ENCODE measurements at places on chromosomes 2 and 18.

GRCh38 chr2:183543731-183544130 lies 419.5 kb downstream of the NUP35 start:
- DNase-seq, result no peak

GRCh38 chr2:147630585-147630984 lies 214.2 kb upstream of the ACVR2A start:
- DNase-seq, result no peak

- no peak for DNase-seq
These were observed 141.3 kb downstream of the GBX2 start for GRCh38 chr2:236026841-236027240.

DNA sequence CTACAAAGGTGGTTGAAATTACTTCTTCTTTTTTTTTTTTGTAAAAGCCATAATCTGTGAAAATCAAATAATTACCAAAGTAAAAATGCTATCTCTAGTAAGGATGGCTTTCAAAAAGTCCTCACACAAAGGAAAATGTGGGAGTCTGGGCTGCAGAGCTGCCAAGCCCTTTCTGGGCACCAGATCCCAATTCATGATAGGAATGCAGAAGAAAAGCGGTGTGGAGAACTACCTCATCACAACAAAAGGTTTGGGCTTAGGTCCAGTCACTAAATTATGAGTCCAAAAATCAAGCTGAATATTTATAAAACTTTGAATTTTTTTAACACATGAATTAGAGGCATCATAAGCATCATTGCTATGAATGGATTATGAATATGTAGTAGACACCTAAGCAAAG lies 30.8 kb upstream of the EPHA4 start:
- no peak for DNase-seq

DNA sequence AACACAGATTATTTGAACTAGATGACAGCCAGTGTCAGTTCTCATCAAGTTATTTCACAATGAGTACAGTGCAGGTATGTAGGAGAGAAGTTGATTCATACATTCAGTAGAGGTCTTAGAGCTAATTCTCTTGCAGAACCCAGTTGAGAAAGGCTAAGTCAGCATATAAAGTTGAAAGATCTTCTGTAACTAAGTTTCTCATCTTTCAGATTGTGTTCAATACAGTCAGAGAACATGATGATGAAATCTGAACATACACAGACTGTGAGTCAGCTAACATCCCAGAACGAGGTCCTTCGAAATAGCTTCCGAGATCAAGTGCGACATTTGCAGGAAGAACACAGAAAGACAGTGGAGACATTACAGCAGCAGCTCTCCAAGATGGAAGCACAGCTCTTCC lies 41.9 kb upstream of the LIMS1 start:
- no peak for DNase-seq

DNA sequence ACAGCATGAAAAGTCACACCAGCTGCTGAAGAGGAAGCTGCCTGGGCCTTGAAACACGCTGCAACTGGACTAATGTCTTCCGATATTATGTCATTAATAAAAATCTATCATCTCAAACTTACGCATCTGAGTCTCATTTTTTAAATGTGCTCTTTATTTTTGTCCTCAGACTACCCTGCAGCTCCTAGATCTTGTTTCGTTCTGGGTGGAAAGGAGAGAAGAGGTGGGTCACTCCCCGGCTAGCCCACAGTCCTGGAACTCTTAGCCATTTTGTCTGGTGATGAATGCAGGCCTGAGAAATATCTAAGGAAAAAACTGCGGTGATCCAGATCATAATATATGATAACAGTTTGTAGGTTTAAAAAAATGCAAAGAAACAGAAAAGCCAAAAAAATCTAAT lies 73.3 kb downstream of the TXNL1 start:
- DNase-seq, result no peak

- no peak for DNase-seq
These were observed 136.9 kb downstream of the HDAC4 start for GRCh38 chr2:239263669-239264491.

- no peak for DNase-seq
These were observed 208.1 kb downstream of the NEDD4L start for GRCh38 chr18:58252166-58252565.

GRCh38 chr2:207300817-207301216 lies 135.1 kb upstream of the KLF7 start:
- no peak for DNase-seq

DNA sequence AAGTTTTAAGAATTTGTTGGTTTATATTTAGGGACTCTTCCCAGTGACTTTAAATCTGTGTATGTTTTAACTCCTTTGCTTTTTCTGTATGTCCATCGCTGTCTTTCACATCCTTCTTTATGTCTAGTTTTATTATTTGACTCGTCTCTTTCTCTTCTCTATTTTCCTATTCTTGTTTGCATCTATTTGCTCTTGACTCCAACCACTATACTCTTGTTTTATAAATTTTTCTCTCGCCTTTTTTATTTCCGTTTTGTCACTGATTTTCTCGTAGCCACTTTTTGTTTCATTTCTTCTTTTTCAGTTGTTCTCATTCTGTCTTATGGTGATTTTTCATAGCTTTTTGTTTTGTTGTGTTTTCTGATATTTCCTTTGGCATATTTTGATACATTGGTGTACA lies 170.5 kb upstream of the NETO1 start:
- DNase-seq, result no peak

DNA sequence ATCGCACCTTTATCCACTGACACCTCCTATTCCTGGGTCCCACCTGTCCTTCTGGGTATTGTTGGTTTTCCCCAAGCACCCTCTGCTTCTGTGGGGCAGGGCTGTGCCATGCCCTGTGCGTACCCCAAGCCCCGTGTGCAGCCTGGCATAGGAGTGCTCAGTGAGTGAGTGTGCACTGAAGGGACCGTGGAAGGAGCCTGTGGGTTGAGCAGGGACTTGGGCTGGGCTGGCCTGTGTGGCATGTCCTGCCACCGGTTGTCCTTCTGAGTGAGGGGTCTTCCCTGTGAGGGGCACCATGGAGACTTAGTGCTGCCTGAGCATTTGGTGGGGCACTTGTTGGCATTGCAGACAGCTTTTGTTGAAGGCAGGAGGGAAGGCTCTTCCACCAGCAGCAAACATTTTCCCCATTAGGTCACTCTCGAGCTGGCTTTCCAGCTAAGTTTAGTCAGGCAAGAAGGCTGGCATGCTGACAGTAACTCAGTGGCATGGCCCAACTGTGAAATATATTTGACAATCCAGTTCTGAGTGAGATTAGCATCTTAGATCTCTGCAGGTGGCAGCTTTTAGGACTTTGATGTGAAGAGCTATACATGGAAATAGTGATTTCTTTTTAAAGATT lies 64.7 kb downstream of the LPIN1 start:
- DNase-seq, result no peak

GRCh38 chr2:214934006-214934405 lies 124.5 kb upstream of the BARD1 start:
- DNase-seq, result no peak

GRCh38 chr18:69447886-69448285 lies 47.2 kb downstream of the DOK6 start:
- no peak for DNase-seq

GRCh38 chr2:127158614-127159290 lies 51.8 kb upstream of the BIN1 start:
- no peak for DNase-seq

DNA sequence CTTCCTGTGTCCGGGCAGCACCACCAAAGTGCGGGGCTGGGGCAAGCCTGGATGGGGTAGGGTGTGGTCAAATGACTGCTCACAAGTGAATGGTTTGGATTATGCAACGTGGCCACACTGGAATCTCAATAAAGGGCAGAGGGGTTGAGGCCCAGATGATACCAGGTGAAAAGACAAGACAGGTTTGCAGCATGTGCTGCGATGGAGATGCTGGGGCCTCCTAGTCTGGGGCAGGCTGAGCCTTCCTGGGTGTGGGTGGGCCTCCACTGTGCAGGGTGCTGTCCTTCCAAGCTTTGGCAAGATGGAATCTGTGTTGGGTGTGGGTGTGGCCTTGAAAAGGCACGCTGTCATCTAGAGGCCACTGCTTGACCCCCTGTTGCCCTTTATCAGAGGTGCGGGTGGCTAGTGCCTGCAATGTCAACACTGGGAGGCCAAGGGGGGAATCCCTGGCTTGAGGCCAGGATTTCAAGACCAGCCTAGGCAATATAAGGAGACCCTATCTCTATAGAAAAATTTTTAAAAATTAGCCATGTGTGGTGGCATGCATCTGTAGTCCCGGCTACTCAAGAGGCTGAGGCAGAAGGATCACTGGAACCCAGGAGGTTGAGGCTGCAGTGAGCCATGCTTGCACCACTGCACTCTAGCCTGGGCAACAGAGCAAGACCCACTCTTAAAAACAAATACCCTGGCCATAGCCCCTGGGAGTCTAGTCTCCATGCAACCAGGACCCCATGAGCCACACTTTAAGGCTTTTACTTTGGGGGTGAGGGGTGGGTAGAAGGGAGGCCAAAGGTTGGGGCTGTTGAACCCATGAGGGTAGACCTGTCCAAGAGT lies 13.8 kb downstream of the RRM2 start:
- DNase-seq, result no peak

Data from T-cell (primary cell).